ENCODE measurements at places on chromosomes 6 and 20.

DNA sequence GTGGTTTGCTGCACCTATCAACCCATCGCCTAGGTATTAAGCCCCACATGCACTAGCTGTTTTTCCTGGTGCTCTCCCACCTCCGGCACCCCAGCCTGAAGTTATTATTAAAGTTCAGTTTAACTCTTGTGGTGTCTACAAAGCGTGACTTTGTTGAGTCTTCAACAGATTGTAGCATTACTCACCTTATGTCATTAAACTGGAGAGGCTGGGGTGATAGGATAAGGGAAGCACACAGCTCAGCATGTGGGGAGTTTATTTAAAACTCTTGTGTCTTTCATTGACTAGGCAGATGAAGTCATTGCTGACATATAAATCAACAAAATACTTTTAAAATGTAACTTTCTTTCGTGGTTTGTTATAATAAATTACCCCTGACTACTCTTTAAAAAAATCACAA lies 84.7 kb upstream of the GCM1 start:
- no peak for DNase-seq

- DNase-seq = no peak
Observed at GRCh38 chr20:17725094-17725835, 25.5 kb downstream of the BANF2 start.

DNA sequence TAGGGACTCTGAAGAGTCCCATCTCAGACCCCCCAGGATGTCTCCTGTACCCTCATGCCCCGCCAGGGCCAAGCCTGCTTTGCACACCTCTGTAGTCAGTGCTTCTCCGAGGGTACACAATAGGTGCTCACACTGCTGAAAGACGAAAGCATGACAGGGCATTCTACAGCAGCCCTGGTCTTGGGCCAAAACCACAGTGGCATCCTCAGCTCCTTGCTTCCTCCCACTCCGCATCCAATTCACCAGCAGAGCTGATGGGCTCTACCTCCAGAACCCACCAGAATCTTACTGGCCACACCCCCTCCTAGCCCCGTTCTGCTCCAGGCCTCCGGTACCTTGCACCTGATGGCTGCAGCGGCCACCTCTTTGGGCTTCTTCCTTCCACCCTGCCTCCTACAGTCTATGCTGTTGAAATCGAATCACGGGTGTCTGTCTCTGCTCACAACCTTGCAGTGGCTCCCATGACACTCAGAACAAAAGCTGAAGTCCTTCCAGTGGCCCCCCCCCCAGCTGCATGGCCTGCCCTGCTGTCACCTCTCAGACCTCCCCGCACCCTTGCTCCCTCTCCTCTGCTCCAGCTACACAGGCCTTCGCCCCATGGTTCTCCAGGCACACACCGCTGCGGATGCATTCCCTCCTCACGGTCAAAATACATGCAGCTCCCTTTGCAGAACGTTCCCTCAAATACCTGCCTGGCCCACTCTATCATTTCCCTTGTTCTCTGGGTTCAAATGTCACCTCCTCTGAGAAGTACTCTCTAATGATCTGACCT lies 1.2 kb downstream of the ANGPT4 start:
- no peak for DNase-seq

DNA sequence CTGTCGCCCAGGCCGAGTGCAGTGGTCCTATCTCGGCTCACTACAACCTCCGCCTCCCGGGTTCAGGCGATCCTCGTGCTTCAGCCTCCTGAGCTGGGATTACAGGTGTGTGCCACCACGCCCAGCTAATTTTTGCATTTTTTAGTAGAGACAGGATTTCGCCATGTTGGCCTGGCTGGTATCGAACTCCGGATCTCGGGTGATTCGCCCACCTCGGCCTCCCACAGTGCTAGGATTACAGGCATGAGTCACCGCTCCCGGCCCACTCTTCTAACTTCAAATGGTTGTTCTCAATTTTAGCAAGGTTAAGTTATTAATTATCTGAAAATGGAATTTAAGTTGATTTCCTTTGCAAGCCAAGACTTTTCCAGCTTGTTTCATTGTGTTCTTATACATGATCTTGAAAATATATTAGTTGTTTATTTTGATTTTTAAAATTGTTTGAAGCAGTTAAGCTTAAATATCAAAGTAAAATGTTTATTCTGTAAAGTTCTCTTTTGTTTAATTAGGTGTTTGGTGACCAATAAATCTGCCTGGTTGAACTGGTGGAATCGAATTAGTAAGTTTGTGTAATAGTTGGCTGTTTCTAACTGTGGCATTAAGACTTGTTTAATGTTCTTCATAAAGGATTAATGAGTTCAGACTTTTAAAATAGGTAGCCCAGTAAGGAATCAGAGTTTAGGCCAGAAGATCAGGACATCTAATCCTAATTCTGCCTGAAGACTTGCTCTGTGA lies 2.3 kb downstream of the PM20D2 start:
- no peak for DNase-seq

- DNase-seq = no peak
Observed at GRCh38 chr6:78251931-78252330, 599.1 kb downstream of the MEI4 start.

- no peak for DNase-seq
Observed at GRCh38 chr6:42411406-42411805, 40.3 kb downstream of the TRERF1 start.

- no peak for DNase-seq
Observed at GRCh38 chr20:13333793-13334192, 112.7 kb downstream of the ISM1 start.

DNA sequence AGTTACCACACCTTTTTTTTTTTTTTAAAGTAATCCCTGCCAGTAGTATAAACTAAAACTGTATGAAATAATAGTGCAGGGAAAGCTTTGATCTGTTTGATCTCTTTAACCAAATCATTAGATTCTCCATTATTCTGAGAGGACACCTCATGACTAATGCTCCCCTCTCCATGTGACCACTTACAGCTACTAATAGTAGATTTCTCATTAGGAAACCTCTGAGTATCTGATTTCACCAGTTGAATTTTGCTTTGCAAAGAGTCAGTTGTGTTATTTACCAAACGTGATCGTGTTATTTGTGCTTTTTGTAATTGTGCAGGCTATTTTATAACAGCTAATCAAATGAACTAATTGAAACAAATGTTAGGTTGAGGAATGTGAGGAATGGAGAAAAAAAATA lies 12.5 kb downstream of the CASP8AP2 start:
- peak; percentile 12 for DNase-seq

DNA sequence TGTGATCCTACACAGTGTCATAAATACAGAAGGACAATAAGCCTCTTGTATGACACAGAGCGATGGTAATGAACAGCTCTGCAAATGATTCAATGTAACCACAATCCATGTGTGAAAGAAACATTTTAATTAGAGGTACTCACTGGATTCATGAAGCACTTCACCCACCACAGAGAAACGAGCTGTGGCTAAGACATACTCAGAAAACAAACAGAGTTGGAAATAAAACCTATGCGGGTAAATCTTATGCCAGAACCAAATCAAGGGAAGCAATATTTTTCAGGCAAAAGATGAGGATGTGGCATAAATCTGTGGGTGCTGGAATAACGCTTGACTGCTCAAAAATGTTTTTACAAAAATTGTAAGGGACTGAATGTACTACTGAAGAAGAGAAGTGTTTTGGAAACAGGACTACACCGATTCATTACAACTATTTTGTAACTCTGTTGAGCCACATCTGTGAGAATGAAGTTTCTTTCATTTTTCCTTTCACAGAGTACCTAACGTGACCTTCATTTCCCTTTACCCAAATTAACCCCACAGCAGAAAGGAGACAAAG lies 112.1 kb downstream of the WDR27 start:
- no peak for DNase-seq

DNA sequence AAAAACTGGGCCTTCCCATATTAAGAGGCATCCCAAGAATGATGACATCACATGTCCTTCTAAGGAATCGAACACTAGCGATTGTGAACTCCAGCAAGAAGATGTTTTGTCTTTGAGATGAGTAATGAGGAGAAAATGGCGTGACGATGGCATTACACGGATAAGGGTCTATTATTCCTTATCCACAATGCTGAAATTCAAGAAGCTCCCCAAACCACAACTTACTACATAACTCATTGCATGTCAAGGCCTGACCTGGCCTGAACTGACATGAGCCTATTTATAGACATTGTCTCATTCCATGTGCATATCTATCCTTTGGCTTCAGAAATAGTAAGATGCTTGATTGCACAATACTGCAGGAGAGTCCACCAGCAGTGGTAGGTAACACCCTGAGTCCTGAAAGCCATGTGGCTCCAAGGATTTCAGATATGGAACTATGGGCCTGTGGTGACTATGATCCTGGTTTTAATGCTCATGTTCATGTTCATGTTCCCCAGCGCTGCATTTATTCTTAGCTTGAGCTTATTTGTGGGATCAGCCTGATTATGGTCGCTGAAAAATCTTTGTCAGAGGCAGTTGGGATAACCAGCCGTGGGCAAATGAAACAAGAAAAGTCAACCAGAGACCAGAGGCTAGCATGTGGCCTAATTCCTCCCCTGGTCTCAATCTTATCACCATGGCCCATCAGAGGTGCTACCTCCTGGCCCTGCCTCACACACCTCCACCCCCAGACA lies 183.2 kb upstream of the JARID2 start:
- DNase-seq = peak; percentile 91

GRCh38 chr20:4626228-4626627 lies 95.5 kb upstream of the PRND start:
- no peak for DNase-seq

DNA sequence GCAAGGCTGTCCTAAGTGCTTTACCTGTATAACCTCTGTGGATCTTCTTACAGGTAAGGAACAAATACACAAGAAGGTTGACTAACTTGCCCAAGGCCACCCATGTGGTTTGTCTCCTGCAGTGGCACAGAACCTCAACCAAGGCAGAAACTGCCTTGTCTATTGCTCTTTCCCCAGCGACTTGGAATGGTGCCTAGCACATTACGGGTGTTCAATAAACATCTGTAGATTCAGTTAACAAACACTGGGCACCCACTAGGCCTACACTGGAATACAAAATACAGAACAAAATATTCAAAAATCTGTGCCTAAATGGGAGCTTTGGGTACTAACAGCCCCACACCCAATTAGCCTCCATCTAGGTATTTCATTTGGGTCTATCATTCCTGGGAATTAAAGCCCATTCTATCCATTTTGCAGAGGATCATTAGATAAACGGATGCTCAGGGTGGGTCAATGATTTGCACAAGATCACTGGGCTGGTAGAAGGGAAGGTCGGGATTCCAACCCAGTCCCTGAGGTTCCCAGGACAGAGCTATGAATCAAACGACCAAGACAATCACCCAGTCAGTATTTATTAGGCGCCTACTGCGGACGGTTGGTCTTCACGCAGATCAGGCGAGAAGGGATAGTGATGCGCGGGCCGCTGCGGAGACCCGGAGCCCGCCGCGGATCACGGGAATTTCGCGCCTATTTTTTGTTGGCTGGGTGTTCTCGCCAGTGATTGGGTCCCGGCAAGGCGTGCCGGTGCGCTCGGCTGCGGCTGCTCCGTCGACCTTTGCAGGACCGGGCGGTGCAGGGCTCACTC lies at the start of gene STK35:
TSS of gene STK35 (plus strand) at position 771 of the 808 bp plus-strand sequence. CDS start 55 bp downstream, outside the sequence.
- DNase-seq = peak; percentile 89

DNA sequence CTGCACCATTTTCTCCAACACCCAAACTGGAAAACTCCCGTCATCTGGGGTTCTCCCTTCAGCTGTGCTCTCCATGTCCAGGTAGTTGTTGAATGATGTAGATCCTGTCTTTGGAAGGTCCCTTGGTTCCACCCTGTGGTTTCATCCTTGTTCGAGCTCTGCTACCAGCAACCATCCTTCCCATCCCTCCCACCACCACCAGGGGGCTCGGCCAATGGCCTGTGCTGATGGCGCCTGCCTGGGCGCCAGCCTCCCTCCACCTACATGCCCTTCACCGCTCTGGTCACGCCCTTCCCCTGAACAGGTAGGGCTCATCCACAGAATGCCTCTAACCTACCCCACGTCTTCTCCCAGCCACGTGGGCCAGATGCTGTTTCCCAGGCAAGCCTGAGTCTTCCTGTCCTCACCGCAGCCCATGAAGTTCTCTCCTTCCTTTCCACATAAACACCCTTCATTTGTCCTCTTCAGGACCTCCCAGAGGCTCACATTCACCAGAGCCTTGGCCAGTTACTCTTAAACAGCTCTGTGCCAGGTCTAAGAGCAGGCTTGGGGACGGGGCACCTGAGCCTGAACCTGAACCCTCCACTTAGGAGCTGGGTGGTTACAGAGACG lies 75.1 kb upstream of the DUSP22 start:
- no peak for DNase-seq

- no peak for DNase-seq
Observed at GRCh38 chr20:47654370-47654769, 130.9 kb downstream of the SULF2 start.

DNA sequence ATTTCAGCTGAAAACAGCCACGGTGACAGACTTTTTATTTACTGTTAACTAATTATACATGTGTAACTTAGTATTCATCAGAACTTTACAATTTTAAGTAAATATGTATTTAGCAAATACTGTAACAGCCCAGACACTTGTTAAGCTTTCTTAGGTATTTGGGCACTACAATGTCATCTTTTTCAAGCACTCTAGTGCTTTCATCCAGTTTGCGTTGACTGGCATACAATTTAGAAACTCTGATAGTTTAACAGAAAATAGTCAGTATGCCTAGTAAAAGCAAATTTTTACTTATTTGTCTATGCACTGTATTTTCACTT lies 10.6 kb downstream of the RBM39 start:
- DNase-seq = no peak

GRCh38 chr6:166636934-166637333 lies 9.9 kb upstream of the RPS6KA2 start:
- DNase-seq = no peak

DNA sequence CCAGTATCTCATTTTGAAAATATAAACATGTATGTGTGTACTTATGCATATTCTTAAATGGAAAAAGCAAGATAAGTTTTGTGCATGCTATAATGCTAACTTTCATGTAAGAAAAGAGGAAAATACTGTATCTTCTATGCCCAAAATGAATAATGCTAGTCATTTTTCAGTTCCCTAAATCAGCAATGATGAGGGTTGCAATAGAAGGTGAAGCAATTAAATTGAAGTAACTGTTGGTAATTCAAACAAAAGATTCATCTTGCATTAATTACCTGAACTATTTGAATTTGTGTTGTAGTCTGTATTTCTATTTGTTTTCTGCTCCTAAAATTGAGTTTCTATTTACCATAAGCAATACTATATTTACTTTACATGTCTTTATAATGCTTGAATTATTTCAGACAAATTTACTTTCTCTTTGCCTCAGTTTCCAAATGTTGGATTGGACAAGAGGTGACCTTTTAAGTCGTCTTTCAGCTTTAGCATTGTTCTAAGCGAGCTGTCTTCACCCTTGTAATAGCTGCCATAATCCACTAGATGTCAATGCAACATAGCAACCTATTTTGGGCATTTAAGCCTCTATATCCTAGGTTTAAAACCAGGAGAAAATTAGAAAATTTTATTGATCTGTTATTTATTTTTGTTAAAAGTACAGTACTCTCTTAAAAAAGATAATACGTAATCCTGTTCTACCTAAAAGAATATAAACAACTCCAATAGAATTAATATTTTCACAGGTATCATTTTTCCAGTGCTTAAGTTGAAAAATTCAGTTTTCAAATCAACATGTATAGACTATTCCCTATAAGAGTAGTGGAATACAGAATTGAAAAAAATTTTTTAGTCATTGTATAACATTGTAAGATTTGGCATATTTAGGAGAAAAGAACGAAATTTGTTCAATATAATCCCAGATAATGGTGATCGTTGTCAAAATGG lies 52.3 kb upstream of the IFNGR1 start:
- DNase-seq = peak; percentile 56

Data from RWPE1 (cell line).